Aorta (tissue), 5 donors: ENCODE measurements at places on chromosomes 13 and 19. TPM values are rescaled to one million over a fixed set of nuclear protein-coding genes. Genes with fewer than 3 reads are reported as not detected.

CELF5 gene
- not detected for total RNA-seq

DNA sequence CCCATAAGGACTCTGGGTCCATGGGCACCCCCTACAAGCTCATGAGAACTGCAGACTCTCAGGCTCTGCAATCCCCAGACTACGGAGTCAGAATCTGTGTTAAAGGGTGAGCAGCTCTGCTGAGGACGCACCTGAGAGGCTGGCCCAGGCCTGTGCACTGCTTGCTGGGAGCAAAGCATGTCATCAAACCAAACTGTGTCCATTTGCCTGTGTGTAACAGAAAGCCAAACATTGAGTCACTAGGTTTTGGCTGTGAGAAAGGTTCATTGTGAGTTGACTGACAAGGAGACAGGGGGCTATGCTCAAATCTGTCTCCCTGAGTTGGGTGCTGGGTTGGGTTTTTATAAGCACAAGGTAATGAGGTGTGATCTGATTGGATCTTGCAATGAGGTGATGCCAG, 22.1 kb upstream of the MTIF3 start:
- no peak overlapping the region for H3K4me3 ChIP-seq
- no peaks in the 10 kb centered on the region for H3K36me3 ChIP-seq
- no peak for DNase-seq

DNA sequence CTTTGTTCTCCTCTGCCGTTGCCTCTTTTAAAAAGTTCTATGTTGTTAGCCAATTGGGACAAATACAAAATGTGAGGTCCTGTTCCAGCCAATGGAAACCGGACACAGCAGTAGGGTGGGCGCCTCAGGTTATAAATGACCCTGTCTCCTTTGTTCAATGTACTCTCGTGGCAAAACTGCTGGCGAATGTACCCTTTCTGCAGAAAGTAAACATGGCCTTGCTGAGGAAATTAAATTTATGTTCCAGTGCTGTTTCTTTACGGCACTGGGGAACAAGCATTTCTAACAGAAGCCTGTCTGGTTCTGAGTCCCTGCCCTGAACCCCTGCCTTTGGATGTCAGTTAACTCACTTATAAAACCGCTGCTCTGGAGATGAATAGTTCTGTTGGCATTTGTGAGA, 140.7 kb downstream of the PCCA start:
- no peaks in the 10 kb centered on the region for H3K4me1 ChIP-seq
- no peak for DNase-seq
- no peak overlapping the region for H3K27ac ChIP-seq
- no peaks in the 10 kb centered on the region for H3K36me3 ChIP-seq
- no peak overlapping the region for H3K4me3 ChIP-seq

- H3K27ac ChIP-seq = no peak overlapping the region
- DNase-seq = no peak
- H3K4me3 ChIP-seq = no peak overlapping the region
Observed at GRCh38 chr13:110945928-110946570, 31.2 kb upstream of the ANKRD10 start.

GRCh38 chr13:43127827-43128226, 104.4 kb downstream of the DNAJC15 start:
- H3K27me3 ChIP-seq = no peaks in the 10 kb centered on the region
- H3K4me1 ChIP-seq = no peaks in the 10 kb centered on the region
- no peak overlapping the region for H3K4me3 ChIP-seq
- DNase-seq = no peak
- no peak overlapping the region for H3K27ac ChIP-seq
- no peaks in the 10 kb centered on the region for H3K36me3 ChIP-seq
